ENCODE measurements at places on chromosomes 11 and 22.

GRCh38 chr11:67283481-67283963, 5.6 kb upstream of the ANKRD13D start:
- DNase-seq, result no peak

DNA sequence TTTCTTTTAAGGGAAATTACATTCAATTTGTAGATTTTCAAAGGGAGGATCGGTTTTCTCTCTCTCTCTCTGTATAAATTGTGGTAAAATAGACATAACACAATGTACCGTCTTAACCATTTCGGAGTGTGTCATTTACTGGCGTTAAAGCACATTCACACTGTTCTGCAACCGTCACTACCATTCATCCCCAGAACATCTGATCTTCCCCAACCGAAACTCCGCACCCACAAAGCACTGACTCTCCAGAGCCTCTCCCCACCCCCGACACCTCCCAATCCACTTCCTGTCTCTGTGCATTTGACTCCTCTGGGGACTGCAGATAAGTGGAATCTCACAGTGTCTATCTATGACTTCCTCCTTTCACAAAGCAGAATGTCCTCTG, 15.9 kb upstream of the GRAMD4 start:
- no peak for DNase-seq

GRCh38 chr11:87870086-87870485, 305.2 kb downstream of the RAB38 start:
- DNase-seq, result no peak

DNA sequence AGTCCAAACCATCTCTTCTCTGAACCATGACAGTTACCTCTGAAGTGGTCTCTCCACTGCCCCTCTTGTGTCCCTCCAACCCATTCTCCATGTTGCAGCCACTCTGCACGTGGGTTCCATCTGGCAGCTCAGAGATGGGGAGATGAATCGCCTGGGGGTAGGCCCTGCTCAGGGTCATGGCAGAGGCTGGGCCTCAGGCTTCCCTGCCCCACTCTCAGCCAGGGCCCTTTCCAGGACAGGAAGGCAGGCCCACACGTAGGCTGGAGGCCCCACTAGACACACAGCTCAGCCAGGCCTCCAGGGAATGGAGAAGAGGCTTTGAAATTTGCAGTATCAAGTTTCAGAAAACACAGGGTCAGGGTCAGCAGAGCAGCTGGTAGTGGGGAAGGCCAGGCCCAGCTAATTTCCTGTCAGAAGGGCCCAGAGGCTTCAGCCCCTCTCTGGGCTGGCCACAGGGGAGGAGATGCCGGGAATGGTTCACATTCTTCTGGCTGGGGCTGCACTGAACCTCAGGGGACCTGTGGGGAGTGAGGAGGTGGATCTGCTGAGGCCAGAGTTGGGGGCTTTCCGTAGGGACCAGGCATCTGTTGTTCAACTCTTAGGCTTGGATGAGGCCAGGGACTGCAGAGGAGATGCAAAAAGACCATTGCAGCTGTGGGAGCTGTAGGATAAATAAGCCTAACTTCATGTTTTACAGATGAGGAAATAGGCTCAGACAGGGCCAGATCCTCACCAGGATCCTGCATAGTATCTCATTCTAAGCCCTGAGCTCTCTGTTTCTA, 101.6 kb downstream of the SWAP70 start:
- DNase-seq, result no peak
